GM23248 (cell line): ENCODE measurements at places on chromosomes 7 and 10. TPM values are rescaled to one million over a fixed set of nuclear protein-coding genes. Genes with fewer than 3 reads are reported as not detected.

GRCh38 chr7:112888781-112889180 is 98.6 kb upstream of the TMEM168 start:
- DNase-seq, result no peak
- H3K27ac ChIP-seq, result no peak overlapping the region
- H3K4me3 ChIP-seq, result no peak overlapping the region
- H3K4me1 ChIP-seq, result peaks cover 9% of the 10 kb centered on the region; the same call in 1 of the 2 replicates
- H3K27me3 ChIP-seq, result no peaks in the 10 kb centered on the region

DNA sequence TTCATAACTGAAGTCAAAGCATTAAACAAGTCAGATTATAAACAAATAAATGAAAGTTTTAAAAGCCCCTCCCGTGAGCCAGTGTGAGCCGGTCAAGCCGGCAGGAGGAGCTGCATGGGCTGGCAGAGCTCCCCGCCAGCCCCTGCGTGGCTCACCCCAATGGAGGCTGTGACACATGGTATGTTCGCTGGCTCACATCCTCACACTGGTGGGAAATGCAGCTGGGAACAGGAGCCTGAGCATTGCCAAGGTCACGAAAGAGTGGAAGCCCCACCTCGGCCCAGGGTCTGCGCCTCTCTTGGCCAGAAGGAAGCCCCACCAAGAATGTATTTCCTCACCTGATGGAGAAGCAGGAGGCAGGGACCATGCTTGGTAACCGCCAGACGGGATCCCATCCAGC is 261.7 kb upstream of the TCERG1L start:
- H3K27ac ChIP-seq, result no peak overlapping the region
- H3K36me3 ChIP-seq, result no peaks in the 10 kb centered on the region
- H3K27me3 ChIP-seq, result no peaks in the 10 kb centered on the region
- DNase-seq, result no peak

- H3K27me3 ChIP-seq, result no peaks in the 10 kb centered on the region
- no peak overlapping the region for H3K4me3 ChIP-seq
Observed at GRCh38 chr7:76383089-76383944, 24.5 kb upstream of the YWHAG start.

- H3K27ac ChIP-seq, result no peak overlapping the region
- H3K4me1 ChIP-seq, result 0 out of 2 replicates have a peak, but pooled peaks cover 5% of the 10 kb centered on the region
- H3K4me3 ChIP-seq, result no peak overlapping the region
Observed at GRCh38 chr7:83528925-83529423, 120.0 kb downstream of the SEMA3E start.

GRCh38 chr10:100737355-100738054 is 7.9 kb upstream of the PAX2 start:
- no peaks in the 10 kb centered on the region for H3K36me3 ChIP-seq
- no peaks in the 10 kb centered on the region for H3K4me1 ChIP-seq
- DNase-seq, result no peak
- peaks cover 98% of the 10 kb centered on the region for H3K27me3 ChIP-seq
- H3K27ac ChIP-seq, result no peak overlapping the region

GRCh38 chr10:67657775-67658174 is 38.2 kb downstream of the CTNNA3 start:
- no peak overlapping the region for H3K4me3 ChIP-seq
- no peaks in the 10 kb centered on the region for H3K4me1 ChIP-seq
- DNase-seq, result no peak
- no peaks in the 10 kb centered on the region for H3K36me3 ChIP-seq

GRCh38 chr7:111393011-111393754 is 169.1 kb downstream of the IMMP2L start:
- DNase-seq, result peak; percentile 7
- H3K36me3 ChIP-seq, result no peaks in the 10 kb centered on the region
- peaks cover 14% of the 10 kb centered on the region for H3K4me1 ChIP-seq
- no peaks in the 10 kb centered on the region for H3K27me3 ChIP-seq

DNA sequence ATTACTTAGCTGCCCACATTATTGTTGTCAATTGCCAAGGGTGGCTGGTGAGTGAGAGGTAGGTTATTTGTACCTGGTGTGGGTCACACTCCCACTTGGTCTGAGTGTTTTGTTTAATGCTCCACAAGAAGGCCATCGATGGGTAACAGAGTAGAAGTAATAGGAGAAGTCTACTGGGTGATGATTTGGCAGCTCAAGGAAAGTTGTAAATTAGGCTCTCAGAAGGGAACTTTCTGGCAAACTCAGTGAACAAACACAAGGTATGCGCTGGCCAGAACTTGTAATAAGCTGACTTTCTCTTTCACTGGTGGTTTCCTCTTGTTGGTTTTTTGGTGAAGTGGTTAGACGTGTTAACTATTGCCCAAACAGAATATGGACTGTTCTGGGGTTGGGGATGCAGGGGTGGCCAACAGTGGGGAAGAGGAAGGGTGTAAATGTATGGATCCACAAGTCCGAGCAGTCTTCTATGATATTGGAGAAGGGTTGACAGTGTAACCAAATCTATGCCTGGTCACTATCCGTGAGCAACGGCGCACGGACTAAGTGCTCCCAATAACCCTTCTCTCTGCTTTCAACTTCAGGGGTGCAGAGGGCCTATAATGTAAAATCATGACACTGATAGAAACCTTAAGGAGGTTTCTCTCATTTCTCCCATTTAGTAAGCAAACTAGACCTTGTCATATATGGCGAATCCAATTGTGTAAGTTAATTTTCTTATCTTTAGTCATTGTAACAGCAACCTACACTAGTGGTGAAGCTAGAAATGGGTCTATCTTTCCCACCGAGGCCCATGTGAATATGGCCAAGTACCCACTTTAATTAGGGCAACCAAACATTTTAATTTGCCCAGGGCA is 212.8 kb downstream of the PTEN start:
- no peaks in the 10 kb centered on the region for H3K36me3 ChIP-seq
- peaks cover 8% of the 10 kb centered on the region for H3K4me1 ChIP-seq
- no peak overlapping the region for H3K27ac ChIP-seq
- H3K4me3 ChIP-seq, result no peak overlapping the region

DNA sequence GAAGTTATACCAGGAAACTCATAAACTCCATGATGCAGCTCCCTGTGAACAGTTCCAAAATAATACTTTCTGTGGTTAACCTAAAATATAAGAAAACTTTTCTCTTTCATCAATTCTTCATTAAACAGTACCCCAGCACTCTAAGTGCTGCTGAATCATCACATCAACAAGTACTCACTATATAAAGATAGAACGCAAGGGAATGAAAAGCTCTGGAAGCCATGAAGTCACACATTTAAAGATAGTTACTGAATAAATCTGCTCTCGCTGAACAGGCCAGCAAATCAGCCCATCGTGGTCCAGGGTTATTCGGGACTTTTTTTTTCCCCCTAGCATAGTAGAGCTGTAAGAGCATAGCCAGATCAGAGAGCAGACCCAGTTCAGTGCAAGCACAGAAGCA is 254.3 kb downstream of the IPMK start:
- H3K36me3 ChIP-seq, result no peaks in the 10 kb centered on the region
- H3K27ac ChIP-seq, result no peak overlapping the region
- no peak for DNase-seq
- no peaks in the 10 kb centered on the region for H3K27me3 ChIP-seq
- no peak overlapping the region for H3K4me3 ChIP-seq
- peaks cover 24% of the 10 kb centered on the region for H3K4me1 ChIP-seq

- peaks cover 6% of the 10 kb centered on the region for H3K27me3 ChIP-seq
- H3K4me3 ChIP-seq, result no peak overlapping the region
- DNase-seq, result no peak
- no peak overlapping the region for H3K27ac ChIP-seq
Observed at GRCh38 chr10:28705472-28705871, 28.2 kb downstream of the BAMBI start.

DNA sequence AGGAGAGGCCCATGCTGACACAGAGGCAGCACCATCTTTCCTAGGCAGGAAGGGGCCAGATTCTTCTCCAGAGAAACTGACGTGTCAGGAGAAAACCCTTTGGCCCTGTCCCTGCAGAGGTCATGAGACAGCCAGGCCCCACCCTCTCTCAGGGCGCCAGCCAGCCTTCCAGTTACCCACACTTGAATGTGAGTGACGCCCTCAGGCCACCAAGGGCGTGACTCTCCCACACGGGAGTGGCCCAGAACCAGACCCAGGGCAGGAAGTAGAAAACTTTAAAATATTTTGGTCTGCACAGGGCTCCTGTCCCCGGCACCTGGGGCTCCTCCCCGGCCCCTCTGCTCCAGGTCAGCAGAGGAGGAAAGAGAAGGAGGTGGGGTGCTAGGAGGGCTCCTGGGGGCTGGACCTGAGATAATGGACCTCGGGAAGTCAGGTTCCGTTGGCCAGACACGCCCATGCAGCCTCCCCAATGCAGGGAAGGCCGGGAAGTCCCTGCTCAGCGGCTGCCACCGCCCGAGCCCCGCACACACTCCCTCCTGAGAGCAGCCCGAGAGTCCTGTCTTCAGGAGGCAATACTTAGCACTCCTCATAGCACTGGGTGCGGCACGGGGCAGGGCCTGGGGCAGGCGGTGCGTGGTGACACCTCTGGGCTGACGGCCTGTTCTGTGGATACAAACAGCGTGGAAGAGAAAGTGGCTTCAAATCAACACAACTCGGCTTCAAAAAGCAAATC is 67.0 kb upstream of the CFAP46 start:
- H3K27me3 ChIP-seq, result no peaks in the 10 kb centered on the region; the same call in 1 of the 2 replicates
- H3K4me3 ChIP-seq, result no peak overlapping the region
- no peak overlapping the region for H3K27ac ChIP-seq
- H3K36me3 ChIP-seq, result no peaks in the 10 kb centered on the region
- H3K4me1 ChIP-seq, result no peaks in the 10 kb centered on the region

DNA sequence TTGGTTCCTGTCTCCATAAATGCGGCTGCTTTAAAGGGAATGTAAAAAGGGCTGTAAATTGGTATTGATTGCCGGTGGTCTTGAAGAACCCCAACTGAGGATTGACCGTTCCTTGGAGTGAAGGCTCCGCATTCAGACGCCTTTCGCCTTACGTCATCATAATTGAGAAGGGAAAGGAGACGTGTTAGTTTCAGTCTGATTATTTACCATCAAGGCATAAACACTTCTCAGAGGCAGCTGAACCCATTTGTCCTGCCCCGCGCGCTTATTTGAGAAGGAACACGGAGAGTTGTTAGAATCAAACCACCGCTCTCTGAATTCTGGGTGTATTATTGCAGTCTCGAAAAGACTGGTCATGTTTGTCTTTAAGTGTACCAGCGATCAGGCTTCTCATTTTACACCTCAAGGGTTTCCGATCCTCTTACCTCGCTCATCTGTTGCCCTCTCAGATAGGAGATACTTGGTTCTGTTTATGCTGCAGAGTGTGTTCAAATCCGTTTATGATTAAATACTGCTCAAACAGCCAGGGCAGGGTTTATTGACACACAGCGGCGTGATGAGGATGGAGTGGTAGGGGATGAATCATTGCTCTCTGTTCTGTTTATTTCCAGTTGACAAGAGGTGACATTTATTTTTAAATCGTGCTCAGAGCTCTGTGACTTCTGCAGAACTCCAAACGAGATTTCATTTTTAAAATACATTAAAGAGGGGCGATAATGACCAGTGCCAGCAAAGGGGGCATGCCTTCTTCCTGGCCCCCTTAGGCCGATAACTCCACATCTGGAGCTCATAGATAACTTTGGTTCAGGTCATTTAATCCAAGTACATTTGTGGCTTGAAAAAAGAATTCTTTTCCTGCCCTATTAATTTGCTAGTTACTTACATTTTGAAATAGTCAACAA is 30.4 kb downstream of the FOXK1 start:
- no peaks in the 10 kb centered on the region for H3K27me3 ChIP-seq
- H3K4me3 ChIP-seq, result peak overlapping the region; percentile 44
- peaks cover 49% of the 10 kb centered on the region for H3K4me1 ChIP-seq
- H3K27ac ChIP-seq, result peak overlapping the region; percentile 85
- peak; percentile 77 for DNase-seq

DNA sequence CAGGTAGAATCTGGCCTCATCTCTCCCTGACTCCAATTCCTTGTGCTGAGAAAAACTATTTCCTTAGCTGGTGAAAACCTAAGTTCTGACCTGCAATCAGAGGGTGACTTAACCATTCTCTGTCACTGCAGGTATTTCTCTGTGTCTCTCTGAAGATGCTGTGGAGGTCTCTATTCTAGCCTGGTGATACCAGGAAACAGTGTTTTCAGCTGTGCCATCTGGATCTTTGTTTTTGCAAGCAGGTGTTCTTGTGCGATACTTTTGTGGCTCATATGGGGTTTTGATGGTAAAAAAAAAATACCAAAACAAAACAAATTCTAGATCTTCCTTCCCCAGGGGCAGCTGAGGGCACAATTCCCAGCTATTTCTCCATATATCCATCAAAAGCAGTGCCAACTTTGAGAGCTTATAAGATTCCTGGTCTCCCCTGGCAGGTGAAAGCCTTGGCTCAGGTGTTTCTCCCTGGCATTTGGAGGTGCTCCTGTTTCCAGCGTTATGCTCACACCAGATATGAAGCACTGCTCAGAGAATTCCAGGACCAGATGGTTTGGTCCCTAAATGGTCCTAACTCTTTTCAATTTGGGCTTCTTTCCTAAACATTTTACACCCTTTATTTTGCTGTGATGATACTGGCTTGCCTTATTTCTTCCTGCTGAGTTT is 9.9 kb upstream of the NPVF start:
- H3K36me3 ChIP-seq, result no peaks in the 10 kb centered on the region
- no peak overlapping the region for H3K4me3 ChIP-seq
- no peak for DNase-seq
- H3K27me3 ChIP-seq, result no peaks in the 10 kb centered on the region
- H3K4me1 ChIP-seq, result no peaks in the 10 kb centered on the region

DNA sequence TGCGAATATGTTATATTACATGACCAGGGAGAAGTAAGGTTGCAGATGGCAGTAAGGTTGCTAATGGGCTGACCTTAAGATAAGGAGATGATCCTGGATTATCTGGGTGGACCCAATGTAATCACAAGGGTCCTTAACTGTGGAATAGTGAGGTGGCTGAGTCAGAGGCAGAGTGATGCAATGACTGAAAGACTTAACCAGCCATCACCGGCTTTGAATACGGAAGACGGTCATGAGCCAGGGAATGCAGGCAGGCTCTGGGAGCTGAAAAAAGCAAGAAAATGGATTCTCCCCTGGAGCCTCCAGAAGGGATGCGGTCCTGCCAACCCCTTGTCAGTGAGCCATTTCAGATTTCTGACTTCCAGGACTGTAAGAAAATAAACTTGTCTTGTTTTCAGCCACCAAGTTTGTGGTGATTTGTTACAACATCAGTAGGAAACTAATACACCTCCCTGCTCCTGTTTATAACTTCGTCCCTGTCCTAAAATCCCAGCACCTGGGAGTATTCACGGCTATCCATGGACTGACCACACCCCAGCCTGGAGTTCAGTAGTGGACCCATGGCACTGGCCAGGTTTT is 4.6 kb upstream of the C10orf95 start:
- no peak overlapping the region for H3K4me3 ChIP-seq
- H3K4me1 ChIP-seq, result peaks cover 28% of the 10 kb centered on the region
- no peaks in the 10 kb centered on the region for H3K27me3 ChIP-seq
- no peaks in the 10 kb centered on the region for H3K36me3 ChIP-seq

- H3K27ac ChIP-seq, result no peak overlapping the region
- no peaks in the 10 kb centered on the region for H3K27me3 ChIP-seq
- H3K4me1 ChIP-seq, result no peaks in the 10 kb centered on the region
Observed at GRCh38 chr7:37342688-37343471, 105.8 kb downstream of the ELMO1 start.

The ARMC3 gene
- not detected in 2 replicates for total RNA-seq

The SLC18A2 gene
- total RNA-seq, result not detected in 2 replicates

The PAPOLB gene
- total RNA-seq, result 0.11 TPM in 1 of 2 replicates, not detected in the other

The PNLIPRP3 gene
- total RNA-seq, result not detected in 2 replicates

The INSYN2A gene
- 0.43 and 0.51 TPM in 2 replicates for total RNA-seq

The TAS2R5 gene
- not detected in 2 replicates for total RNA-seq

The RAPGEF5 gene
- 0.86 and 1.0 TPM in 2 replicates for total RNA-seq
